ENCODE measurements at places on chromosomes 4 and X. TPM values are rescaled to one million over a fixed set of nuclear protein-coding genes. Genes with fewer than 3 reads are reported as not detected.

The YY2 gene
- total RNA-seq = 3.7 TPM

The ESX1 gene
- 0.21 TPM for total RNA-seq

The TMEM33 gene
- 30.9 TPM for total RNA-seq

The MAGEE2 gene
- not detected for total RNA-seq

The PABPC4L gene
- total RNA-seq = 54.0 TPM

The ADGRG4 gene
- 2.0 TPM for total RNA-seq

The FAT4 gene
- total RNA-seq = 12.6 TPM

The PCDH10 gene
- 19.6 TPM for total RNA-seq

The OPN1MW2 gene
- not detected for total RNA-seq

The MAGEA2 gene
- not detected for total RNA-seq

The GYPE gene
- total RNA-seq = not detected

The STIM2 gene
- total RNA-seq = 30.3 TPM

The NDNF gene
- 6.3 TPM for total RNA-seq

The CRMP1 gene
- 0.59 TPM for total RNA-seq

The LIN54 gene
- 14.7 TPM for total RNA-seq

The P2RY8 gene
- 0.90 TPM for total RNA-seq

The C4orf50 gene
- total RNA-seq = under 0.01 TPM

- no peak for DNase-seq
These were observed 3.1 kb upstream of the CYSLTR1 start for GRCh38 chrX:78330540-78330939.

GRCh38 chr4:79574741-79575451 lies 166.9 kb upstream of the GK2 start:
- DNase-seq = no peak

DNA sequence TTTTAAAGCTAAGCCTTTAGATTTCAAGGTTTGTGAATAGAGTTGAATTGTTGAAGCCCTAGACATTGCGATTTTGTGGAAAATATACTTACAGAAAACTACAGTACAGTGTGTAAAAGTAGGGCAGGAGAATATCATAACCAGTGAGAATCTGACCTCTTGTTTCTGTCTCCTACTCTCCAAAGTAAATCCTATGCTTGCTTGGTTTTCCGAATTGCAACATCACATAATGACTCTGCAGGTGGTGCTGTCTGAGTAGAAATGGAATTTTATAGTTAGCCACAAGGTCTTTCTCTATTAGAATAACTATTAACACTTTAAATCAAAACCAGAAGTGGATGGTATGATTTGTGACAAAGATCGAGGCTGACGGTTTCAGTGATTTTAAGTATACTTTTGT lies 505.6 kb downstream of the RAPGEF2 start:
- no peak for DNase-seq

GRCh38 chr4:98482847-98483806 lies 175.3 kb downstream of the TSPAN5 start:
- DNase-seq = no peak

DNA sequence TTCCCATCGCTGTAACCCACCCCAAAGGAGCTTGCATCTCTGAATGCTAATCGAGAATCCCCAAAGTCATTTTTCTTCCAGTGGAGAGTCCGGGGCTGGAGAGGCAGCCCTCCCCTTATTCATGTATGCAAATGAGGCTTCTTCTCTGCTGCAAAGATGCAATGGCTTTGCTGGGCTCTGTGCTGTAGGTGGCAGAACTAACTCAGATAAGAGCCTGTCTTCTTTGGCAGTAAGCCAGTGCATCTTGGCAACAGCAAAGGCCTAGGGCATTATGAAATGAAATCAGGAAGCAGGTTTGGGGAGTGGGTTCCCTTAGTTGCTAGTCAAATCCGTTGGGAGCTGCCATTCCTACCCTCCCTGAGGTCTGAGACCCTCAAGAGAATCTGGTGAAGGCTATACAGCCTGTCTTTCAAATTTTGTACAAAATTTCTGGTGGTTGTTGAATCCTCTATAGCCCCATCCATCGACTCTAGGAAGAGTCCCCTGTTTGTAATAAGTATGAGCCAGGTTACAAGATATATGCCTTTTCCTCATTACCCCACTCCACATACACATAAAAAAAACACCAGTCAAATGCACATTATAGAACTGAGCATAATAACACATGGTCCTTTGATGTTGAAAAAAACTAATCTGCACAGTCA lies 290.6 kb upstream of the TAPT1 start:
- peak; percentile 78 for DNase-seq

GRCh38 chr4:151403656-151404055 lies 5.3 kb upstream of the FHIP1A start:
- DNase-seq = no peak

GRCh38 chrX:70664726-70665125 lies 220.1 kb downstream of the DLG3 start:
- no peak for DNase-seq

GRCh38 chr4:145207934-145208333 lies 27.5 kb upstream of the OTUD4 start:
- no peak for DNase-seq

DNA sequence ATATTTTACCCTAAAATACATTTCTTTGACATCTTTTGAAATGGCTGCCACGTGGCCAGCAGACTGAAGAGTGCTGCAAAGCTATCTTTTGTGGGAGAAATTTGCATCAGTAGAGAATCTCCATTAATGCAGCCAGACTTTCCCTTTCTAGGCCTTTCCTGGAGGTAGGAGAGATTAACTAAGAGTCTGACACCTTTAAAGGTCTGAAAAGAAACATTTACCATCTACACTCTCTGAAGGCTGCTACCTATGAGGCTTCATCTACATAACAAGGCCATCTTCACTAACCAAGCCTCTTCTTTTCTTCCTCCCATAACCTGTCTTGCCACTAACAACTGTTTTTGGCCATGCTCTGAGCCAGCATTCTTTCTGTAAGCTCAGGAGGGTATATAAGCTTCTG lies 17.8 kb upstream of the SPRY1 start:
- no peak for DNase-seq

- no peak for DNase-seq
These were observed 353.0 kb downstream of the ADAM29 start for GRCh38 chr4:175271010-175271630.

GRCh38 chrX:115018944-115019343 lies 1.5 kb upstream of the IL13RA2 start:
- no peak for DNase-seq

DNA sequence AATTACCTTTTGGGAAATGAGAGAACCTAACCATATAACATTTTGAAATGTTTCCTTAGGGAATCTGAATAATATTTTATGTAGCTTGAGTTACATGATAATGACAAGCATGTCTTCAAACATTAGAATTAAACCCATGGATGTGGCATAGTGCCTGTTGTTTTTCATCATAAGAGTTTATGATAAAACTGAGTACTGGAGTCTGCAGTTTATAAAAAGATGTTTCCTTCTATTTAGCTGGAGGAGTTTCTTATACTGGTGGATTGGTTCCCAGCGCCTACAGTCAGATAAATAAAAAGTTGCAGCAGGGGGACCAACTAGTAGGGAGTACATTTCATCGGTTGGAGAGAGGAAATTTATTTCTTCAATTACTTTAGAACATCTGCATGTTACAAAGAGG lies 70.1 kb upstream of the PCDH18 start:
- DNase-seq = no peak

DNA sequence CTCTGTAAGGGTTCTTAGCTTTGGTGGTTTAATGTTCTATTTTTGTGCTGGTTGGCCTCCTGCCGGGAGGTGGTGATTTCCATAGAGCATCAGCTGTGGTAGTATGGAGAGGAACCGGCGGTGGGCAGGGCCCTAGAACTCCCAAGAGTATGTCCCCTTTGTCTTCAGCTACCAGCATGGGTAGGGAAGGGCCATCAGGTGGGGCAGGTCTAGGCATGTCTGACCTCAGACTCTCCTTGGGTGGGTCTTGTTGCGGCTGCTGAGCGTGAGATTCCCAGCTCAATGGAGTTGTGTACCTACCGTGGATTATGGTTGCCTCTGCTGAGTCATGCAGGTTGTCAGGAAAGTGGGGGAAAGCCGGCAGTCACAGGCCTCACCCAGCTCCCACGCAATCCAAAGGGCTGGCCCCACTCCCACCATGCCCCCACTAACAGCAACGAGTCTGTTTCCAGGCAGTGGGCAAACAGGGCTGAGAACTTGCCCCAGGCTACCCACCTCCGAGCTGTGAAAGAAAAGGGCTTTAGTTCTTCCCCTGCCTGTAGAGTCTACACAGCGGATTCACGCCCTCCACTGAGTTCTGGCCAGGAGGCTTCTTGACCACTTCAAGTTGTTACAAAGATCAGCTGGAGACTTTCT lies 235.9 kb downstream of the RPA4 start:
- DNase-seq = no peak

DNA sequence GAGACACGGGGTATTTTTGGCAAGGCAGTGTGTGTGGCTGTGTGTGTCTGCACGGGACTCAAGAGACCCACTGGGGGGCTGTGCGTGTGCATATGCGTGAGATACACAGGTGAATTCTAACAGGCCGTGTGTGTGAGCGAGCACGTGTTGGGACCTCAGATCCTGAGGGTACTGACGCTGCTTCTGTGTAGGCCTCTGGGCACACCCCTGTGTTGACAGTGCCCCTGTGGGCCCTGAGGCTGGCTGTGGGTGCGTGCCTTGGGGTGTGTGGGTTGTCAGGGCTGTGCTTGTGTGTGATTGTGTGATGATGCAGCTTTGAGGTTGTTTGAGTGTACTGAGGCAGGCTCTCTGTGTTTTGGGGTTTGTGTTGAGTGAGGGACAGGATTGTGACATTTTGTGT lies 13.9 kb downstream of the FOXP3 start:
- no peak for DNase-seq

- DNase-seq = no peak
These were observed 86.9 kb downstream of the MBNL3 start for GRCh38 chrX:132401935-132402334.

DNA sequence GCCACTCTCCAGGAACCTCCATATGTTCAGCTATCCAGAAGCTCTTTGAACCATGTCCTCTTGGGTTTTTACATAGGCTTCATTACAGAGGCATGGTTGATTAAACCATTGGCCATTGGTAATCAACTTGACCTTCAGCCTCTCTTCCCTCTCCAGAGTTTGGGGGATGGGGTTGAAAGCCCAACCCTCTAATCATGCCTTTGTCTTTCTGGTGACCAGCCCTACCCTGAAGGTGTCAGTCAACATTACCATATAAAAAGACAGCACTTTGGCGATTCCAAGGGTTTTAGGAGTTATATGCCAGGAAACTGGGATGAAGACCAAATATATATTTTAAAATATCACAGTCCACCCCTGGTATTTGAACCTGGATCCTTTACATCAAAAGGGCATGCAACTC lies 222.5 kb downstream of the CHIC1 start:
- no peak for DNase-seq

- no peak for DNase-seq
These were observed 60.1 kb upstream of the ADRA2C start for GRCh38 chr4:3706111-3706511.

- DNase-seq = no peak
These were observed 1199.1 kb downstream of the ADGRL3 start for GRCh38 chr4:62399242-62399641.

DNA sequence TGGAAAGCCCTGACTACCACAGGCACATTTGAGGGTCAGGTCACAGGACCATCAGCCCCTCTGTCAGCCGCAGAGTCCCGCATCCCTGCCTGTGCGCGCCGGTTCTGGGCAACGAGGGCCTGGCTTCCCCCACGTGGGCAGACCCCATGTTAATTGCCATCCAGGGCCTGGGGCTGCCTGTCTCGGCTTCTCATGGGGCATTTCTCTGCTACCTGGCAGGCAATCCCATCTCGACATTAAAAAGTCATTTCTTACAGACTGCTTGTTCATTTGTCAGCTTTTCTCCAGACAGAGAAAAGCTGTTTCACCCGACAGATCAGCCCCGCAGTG lies 45.6 kb upstream of the SORCS2 start:
- no peak for DNase-seq

- no peak for DNase-seq
These were observed 112.5 kb downstream of the LDB2 start for GRCh38 chr4:16785793-16786527.

DNA sequence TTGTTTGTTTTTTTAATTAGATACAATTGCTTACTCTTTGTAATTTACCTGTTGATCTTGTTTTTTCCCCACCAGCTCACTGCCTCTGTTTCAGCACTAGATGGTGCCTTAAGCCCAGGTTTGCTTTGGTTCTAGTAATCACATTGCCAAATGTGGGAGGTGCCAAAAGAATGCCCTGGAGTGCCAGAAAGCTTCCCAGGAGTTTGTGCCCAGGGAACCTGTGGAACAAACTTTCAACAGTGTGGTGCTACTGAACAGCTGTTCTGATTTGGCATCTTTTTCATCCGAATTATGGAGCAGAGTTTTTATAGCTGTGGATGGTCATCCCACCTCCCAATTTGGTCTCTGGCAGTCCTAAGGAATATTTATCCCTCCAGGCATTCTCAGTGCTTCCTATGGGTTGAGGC lies 1000.7 kb downstream of the STIM2 start:
- no peak for DNase-seq

GRCh38 chrX:9581771-9582385 lies 117.0 kb downstream of the TBL1X start:
- no peak for DNase-seq

- DNase-seq = no peak
These were observed 2.1 kb downstream of the HMGB2 start for GRCh38 chr4:173332021-173332487.

- DNase-seq = no peak
These were observed 37.8 kb downstream of the UCHL1 start for GRCh38 chr4:41294445-41295062.

DNA sequence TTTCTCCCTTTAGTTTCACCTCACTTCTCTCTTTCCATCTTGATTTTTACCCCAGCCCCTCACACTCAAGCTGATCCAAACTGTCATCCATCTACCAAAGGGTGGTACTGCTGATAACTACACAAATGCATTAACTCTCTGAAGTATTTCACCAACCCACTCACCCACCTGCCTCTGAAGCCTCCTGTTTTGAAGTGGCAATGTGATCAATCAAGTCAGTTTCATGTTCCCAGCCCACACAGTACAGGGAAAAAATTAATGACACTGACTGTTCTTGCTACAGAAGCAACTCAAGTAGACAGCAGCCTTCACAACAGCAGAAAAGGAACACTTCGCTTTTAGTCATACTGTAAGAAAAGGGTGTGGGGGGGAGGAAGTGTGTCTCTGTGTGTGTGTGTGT lies 183.0 kb upstream of the NOCT start:
- DNase-seq = no peak

DNA sequence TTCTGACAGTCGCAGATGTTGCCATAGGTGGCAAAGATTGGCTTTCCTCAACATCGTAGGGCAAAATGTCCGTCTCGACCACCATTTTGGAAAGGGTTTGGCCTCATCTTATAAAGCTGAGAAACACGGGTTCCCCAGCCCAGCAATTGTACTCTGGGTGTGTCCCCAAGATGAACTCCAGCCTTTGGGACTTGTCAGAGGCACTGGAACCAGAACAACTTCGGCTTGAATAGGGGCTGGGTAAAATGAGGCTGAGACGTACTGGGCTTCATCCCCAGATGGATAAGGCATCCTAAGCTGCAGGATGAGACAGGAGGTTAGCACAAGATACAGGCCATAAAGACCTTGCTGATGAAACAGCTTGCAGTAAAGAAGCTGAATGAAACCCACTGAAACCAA lies 151.9 kb downstream of the CRLF2 start:
- no peak for DNase-seq

GRCh38 chr4:25050370-25051078 lies 19.8 kb upstream of the LGI2 start:
- DNase-seq = no peak

Data from uterus (tissue), 4 donors.